ENCODE measurements at places on chromosomes 6 and 20. TPM values are rescaled to one million over a fixed set of nuclear protein-coding genes. Genes with fewer than 3 reads are reported as not detected.

DNA sequence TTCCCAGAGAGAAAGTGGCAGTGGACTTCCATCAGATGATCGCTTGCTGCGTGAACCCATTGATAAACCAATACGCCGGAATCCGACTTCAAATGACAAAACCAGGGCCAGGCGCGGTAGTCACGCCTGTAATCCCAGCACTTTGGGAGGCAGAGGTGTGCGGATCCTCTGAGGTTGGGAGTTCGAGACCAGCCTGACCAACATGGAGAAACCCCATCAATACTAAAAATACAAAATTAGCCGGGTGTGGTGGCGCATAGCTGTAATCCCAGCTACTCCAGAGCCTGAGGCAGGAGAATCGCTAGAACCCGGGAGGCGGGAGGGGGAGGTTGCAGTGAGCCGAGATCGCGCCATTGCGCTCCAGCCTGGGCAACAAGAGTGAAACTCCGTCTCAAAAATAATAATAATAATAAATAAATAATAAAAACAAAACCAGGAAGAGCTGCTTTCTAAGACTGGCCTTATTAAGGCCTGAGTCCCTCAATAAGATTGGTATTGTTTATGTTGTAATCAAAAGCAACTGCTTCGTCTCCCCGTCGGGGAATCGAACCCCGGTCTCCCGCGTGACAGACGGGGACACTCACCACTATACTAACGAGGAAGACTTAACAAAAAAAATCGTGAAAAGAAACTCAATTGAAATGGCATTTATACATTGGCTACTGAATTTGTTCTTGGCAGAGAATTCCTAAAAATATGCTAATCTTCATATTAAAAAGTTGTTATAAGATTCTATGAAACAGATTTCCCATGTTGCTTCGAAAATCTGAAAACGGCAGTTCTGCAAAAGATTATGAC lies 110.2 kb upstream of the ZNF184 start:
- no peak for DNase-seq
- H3K4me1 ChIP-seq, result no peaks in the 10 kb centered on the region
- H3K4me3 ChIP-seq, result no peak overlapping the region
- no peaks in the 10 kb centered on the region for H3K36me3 ChIP-seq

GRCh38 chr20:13102694-13103093 lies 93.9 kb downstream of the SPTLC3 start:
- no peaks in the 10 kb centered on the region for H3K36me3 ChIP-seq
- no peak overlapping the region for H3K27ac ChIP-seq
- H3K4me3 ChIP-seq, result no peak overlapping the region
- no peak for DNase-seq
- no peaks in the 10 kb centered on the region for H3K27me3 ChIP-seq

DNA sequence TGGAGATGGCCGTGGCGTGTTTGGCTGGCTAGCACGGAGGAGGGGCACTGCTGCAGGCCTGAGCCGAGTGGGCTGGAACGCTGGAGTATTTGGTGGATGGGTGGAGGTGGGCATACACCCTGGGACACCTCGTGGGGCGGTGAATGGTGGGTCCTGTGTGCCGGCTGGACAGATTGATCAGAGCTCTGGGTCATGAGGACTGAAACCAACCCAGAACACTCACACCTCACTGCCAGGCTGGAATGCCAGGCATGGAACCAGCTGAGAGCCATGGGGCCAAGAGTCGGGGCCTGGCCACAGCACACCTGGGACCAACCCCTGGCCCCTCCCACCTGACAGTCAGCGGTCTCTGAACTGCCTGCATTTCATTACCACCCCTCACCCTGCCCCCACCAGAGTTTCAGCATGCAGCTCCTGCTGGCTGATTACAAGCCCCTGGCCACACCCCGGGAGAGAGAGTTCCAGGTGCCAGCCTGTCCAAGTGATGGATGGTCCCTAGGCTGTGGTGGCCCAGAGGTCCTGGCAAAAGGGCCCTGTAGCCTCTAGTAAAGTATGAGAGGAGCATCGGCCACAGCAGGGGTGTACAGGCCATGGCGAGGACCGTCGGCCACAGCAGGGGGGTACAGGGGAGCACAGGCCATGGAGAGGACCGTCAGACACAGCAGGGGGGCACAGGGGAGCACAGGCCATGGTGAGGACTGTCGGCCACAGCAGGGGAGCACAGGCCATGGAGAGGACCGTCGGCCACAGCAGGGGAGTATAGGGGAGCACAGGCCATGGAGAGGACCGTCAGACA lies 3.3 kb downstream of the NPBWR2 start:
- no peak for DNase-seq
- H3K4me1 ChIP-seq, result no peaks in the 10 kb centered on the region
- no peaks in the 10 kb centered on the region for H3K36me3 ChIP-seq
- H3K4me3 ChIP-seq, result no peak overlapping the region
- H3K27me3 ChIP-seq, result peaks cover 40% of the 10 kb centered on the region

- no peak overlapping the region for H3K27ac ChIP-seq
- H3K27me3 ChIP-seq, result no peaks in the 10 kb centered on the region
- DNase-seq, result peak; percentile 68
- peaks cover 16% of the 10 kb centered on the region for H3K4me1 ChIP-seq
These were observed 121.1 kb downstream of the PLEKHG1 start for GRCh38 chr6:150720774-150721233.

The ABCF1 gene
- polyA plus RNA-seq, result 30.0 TPM

The OR2H1 gene
- not detected for polyA plus RNA-seq

Measured in keratinocyte (primary cell).